Activated CD4-positive, alpha-beta memory T cell treated with anti-CD3 and anti-CD28 coated beads, Interleukin-2, amount 10 ng/mL, durations not matched to agents 7 days and 5 days (primary cell): ENCODE measurements at places on chromosomes 2 and 18. TPM values are rescaled to one million over a fixed set of nuclear protein-coding genes. Genes with fewer than 3 reads are reported as not detected.

PMS1 gene
- total RNA-seq, result 24.6 TPM

ACOXL gene
- 0.30 TPM for total RNA-seq

RIT2 gene
- not detected for total RNA-seq

GALNT5 gene
- not detected for total RNA-seq

STPG4 gene
- total RNA-seq, result 0.13 TPM

EVX2 gene
- not detected for total RNA-seq

KCTD1 gene
- 4.4 TPM for total RNA-seq

OSR1 gene
- not detected for total RNA-seq

GPR17 gene
- total RNA-seq, result not detected

FOSL2 gene
- total RNA-seq, result 96.4 TPM

SLC30A3 gene
- total RNA-seq, result 0.45 TPM

FSIP2 gene
- total RNA-seq, result not detected

IL1RL1 gene
- 0.71 TPM for total RNA-seq

C18orf54 gene
- total RNA-seq, result 12.3 TPM

POTEC gene
- not detected for total RNA-seq

REG3G gene
- total RNA-seq, result not detected

EMILIN1 gene
- total RNA-seq, result 0.78 TPM

OR6B2 gene
- not detected for total RNA-seq

NT5DC4 gene
- not detected for total RNA-seq

TLX2 gene
- 3.3 TPM for total RNA-seq

KCNG2 gene
- total RNA-seq, result not detected

G6PC2 gene
- not detected for total RNA-seq

NR4A2 gene
- total RNA-seq, result 3.4 TPM

TPO gene
- not detected for total RNA-seq

ZNF396 gene
- total RNA-seq, result 1.7 TPM

GPR45 gene
- total RNA-seq, result not detected

HAAO gene
- total RNA-seq, result 0.18 TPM

C2orf78 gene
- total RNA-seq, result not detected

DOK6 gene
- not detected for total RNA-seq

CCDC74B gene
- total RNA-seq, result 1.6 TPM

TEX261 gene
- 35.8 TPM for total RNA-seq
